ENCODE measurements at places on chromosomes 6 and 20.

DNA sequence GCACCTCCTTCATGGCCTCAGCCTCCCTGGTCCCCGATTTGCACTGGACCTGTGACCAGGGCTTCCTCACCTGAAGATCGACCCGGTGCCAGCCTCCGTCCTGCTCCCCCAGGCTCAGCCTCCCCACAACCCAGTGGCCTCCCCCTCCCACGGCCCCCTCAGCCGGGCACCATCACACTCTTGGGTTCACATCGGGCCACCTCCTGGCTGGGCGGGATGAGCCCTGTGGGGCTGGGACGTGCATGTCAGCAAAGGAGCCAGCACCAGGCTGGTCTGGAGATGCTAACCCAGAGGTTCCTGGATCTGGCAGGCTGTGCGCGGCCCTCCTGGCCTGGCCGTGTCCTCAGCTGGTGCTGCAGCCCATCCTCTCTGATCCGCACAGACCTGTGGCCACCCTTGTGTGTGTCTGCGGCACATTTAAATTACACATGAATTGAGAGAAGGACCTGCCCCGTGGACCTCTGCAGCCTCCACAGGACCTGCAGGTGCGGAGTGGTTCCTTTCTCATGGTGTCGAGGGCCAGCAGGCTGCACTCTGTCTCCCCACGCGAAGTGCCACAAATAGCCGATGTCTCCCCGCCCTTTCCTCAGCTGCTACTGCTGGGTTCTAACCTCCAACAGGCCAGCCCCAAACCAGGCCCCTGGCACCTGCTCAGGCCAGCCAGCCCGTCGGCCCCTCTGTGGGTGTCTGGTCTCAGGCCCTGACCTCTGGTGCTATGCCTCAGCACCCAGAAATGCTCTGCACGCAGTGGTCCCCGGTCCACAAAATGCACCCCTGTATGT lies 237.5 kb downstream of the ERMARD start:
- no peak for DNase-seq

DNA sequence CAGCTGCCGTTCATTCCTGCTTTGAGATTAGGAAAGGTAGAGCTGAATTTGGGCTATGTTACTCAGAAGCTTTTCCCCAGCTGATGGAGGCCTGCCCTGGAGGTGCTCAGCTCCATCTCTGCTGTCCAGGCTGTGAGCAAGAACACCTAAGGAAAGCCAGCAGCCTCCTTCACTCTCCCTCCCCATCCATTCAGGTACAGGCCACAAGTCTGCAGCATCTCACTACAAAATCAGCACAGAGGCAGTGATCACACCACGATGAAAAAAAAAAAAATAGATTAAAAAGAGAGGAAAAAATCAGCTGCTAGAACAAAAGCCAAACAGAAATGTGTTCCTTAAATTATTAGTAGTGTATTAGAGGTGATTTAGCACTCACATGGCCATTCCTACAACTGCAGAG lies 515.0 kb downstream of the CDH26 start:
- DNase-seq, result no peak

- DNase-seq, result no peak
Observed at GRCh38 chr6:142531727-142532126, 229.9 kb downstream of the ADGRG6 start.

GRCh38 chr6:24788031-24788665 lies 10.6 kb downstream of the ARMH2 start:
- DNase-seq, result no peak

DNA sequence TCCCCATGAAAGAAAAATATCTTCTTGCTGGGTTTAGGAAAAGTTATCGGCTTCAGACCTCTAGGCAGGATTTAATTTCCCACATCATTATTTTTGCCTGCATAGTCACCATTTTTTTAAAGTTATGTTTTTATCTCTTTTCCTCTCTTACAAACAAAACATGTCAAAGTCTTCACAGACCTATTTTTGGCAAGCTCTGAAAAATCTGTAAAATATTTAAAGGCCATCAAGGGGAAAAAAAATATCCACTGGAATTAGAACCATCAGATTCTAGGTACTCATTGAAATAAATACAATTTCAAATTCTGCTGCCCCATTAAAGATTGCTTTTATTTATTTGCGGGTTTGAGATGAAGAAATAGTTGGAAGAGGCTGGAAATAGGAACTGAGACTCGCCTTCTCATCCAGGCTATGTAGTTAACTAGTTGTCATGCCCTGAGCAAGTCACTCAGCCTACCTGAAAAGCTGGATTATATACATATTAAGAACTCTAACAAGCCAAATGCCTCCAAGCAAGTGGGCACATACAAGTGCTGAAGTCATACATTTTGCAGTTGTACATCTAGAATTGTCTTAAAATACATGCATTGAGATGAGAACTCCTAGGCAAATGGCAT lies 101.7 kb upstream of the SASH1 start:
- DNase-seq, result no peak

All from NCI-H1105 (cell line).